ENCODE measurements at places on chromosomes 7 and 10.

- DNase-seq: no peak
Measured at GRCh38 chr7:71239586-71240268, 107.8 kb downstream of the GALNT17 start.

DNA sequence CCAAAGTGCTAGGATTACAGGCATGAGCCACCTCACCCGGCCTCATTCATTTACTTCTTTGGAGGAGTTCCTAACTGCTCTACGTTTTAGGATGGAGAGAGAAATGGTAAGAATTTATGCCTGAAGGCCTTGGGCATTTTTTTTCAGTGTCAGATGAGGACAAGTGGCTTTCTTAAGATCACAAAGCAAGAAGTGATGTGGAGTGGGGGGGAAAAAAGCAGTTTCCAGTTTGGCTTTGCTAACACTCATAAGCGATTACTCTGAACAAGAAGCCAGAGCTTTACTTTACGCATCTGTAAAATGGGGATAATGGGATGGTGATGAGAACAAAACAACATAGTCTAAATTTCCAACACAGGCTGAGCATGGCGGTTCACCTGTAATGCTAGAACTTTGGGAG is 2.6 kb upstream of the PPIA start:
- no peak for DNase-seq

DNA sequence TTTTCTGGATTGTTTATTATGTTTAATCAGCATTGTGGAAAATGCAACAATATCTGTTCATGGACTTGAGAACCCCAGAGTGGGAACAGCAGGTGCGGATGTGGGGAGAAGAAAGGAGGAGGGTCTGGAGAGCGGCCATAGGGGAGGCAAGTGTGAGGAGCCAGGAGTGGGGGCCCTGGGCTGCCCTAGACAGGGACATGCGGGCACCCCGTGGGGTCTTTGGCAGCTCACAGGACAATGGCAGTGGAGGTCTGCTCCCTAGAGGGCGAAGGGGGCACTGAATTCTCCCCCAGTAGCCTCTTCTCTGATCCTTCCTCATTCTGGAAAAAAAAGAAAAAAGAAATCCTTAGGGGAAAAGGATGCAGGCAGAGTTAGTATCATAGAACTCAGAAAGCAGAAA is 8.9 kb downstream of the TMEM176B start:
- no peak for DNase-seq

DNA sequence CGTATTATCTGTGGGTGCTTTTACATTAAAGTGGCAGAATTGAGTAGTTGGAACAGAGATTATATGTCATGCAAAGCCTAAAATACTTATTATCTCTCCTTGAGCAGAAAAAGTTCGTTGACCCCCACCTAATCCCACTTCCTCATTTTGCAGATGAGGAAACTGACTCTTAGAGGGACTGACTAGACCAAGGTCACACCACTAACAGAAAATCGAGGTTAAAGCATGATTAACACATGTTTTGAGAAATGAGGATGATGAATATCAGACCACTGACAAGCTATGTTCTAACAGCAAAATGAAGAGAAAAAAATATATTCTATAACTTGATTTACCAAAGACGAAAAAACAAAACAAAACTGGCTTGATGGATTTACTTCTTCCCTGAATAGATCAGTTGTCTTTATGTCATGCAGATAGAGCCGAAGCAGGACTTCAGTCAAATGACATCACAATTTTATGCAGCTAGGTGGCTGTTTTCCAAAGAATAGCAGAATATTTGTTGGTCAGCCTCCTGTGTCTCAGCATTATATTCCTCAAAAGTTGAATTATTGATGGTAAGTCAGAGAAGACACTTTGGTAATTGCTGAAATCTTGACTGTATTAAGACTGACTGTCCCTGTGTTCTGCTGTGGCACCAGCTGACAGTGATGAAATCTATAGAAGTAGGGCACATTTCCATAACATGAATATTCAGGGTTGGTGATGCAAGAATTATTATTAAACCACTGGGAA is 24.2 kb upstream of the SMIM30 start:
- no peak for DNase-seq

GRCh38 chr10:3169673-3170072 is 2.9 kb downstream of the PITRM1 start:
- no peak for DNase-seq

DNA sequence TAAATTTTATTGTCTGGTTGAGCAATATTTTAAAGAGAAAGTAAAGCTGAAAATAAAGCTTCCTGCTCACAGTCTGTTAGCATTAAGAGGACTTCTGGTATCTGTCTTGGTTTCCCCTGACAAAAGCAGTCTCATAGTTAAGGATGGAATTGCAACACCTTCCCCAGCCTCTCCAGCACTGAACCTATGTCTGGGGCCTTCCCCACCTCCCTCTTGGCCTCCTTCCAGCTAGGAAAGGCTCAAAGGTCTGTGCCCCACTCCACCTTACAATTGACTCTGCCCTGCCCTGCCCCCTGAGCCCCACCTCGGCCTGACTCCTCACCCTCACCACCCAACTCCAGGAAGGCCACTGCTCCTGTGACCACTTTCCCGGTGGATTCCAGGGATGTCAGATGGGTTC is 33.2 kb downstream of the COL17A1 start:
- no peak for DNase-seq

DNA sequence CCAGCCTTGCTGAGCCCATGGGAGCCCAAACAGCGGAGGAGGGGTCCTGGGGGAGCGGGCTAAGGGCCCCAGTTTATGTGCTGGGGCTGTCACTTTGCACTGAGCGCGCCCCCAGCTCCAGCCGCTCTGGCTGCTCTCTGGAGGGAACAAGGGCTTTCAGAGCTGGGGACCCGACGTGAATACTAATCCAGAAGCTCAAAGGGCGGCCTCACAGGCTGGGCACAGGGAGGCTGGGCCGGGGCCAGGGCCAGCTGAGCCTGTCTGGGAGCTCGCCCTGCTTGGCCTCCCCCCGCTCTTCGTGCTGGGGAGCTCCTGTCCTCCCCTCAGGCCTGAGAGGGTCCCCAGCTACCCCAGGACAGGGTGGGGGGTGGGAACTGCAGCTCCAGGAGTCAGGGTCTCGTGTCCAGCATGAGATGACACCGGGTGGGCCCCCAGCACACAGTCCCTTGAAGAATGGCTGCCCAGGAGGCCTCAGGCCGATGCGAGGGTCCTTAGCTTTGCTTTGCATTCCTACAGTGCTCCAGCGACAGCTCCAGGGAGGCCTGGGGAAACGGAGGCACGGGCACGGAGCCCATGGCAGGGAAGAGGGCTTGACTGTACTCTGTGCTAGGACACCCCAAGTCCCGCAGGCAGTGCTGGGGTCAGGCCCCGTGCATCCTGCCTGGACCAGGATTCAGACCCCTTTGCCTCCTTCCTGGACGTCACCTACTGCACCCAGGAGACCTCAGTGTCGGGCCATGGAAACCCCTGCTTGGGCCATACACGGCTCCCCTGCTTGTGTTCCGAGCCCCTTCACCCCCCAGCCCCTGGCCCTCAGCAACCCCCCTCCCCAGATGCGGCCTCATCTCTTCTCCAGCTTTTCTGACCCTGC is 5.8 kb upstream of the AMZ1 start:
- DNase-seq: no peak

DNA sequence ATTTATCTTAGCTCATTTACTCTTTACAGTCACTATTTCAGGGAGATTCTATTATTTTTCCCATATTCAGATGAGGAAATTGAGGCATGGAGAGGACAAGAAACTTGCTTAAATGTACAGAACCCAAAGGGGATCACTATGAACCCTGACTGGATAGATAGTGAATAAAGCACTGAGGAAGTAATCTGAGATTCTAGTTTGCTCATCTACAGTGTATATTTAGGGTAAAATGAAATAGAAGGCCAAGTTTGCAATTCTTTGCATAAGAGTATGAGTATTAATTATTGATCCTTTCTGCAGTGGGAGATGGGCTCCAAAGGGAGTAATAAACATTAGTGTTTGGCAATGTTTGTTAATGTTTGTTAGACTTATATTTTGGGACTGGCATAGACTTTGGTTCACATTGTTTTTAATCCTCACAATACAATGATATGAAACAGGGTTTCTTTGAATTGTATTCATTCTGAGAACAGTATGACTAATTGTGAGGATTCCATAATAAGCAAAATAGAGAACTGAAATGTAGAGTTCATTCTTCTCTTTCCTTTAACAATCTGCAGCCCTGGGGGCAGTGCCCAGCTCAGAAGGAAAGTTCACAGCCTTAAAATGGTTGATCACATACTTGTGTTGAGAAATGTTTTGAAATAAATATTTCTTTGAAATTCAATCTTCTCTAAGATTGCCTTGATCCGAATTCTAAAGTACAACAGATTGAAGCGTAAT is 131.0 kb upstream of the ZNF804B start:
- DNase-seq: no peak

DNA sequence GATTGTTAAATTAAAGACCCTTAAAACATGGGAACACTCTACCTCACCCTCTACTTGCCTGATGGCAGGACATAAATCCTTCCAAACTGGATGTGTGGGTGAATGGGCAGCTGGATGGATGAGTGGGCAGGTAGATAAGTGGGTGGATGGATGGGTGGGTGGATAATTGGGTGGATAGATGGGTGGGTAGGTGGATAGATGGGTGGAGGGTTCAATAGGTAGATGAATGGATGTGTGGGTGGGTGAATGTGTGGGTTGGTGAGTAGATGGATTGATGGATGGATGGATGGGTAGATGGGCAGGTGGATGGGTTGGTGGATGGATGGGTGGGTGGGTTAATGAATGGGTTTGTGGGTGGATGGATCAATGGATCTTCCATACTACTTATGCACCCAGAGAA is 18.9 kb upstream of the FFAR4 start:
- no peak for DNase-seq

GRCh38 chr7:123410273-123410904 is 124.0 kb downstream of the IQUB start:
- DNase-seq: no peak

DNA sequence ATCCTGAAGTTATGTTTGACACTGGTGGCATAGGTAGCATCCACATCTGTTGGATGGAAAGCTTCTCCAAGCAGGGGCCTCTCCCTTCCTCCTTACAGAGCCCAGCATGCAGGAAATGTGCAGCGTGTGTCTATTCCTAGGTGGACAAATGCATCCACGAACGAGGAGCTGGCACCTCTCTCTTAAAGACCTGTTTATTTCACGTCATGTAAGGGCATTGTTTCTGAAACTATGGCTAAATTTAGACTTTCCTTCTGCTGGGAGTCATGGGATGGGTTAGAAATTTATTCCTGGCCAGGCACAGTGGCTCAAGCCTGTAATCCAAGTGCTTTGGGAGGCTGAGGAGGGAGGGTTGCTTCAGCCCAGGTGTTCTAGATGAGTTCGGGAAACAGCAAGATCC is 208.4 kb upstream of the SVIL start:
- DNase-seq: no peak

DNA sequence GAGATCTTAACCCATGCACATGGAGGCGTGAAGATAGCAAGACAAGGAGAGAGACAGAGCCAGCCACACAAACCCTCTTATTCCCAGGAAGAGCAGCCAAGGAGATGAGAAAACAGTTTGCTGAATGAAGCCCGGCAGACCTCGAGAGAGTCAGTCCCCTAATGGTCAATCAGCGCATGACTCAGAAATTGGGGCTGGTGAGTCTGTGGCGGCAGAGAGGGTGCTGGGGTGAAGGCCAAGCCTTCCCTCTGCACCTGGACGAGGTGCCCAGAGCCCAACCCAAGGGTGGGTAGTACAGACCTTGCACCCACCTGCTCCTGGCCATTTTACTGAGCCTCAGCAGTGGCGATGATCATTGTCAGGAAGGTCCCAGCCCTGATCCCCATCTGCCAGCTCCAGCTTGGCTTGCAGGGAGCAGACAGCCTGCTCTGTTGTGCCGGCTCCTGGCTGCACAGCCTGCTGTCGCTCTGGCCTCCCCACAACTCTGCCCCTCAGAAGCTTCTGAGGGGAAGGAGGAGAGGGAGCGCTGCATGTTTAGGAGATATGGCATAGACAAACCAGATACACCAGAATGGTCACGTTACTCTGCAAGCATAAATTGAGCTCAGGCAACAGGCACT is 256.6 kb downstream of the RPS24 start:
- no peak for DNase-seq

DNA sequence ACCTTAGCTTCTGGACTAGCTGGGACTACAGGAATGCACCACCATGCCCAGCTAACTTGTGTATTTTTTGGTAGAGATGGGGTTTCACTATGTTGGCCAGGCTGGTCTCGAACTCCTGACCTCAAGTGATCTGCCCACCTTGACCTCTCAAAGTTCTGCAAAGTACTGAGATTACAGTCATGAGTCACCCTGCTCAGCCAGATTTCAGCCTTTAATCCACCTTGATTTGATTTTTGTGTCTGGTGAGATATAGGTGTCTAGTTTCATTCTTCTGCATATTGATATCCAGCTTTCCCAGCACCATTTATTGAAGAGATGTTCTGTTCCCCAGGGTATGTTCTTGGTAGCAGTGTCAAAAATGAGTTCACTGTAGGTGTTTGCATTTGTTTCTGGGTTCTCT is 20.1 kb upstream of the CYP3A7 start:
- DNase-seq: no peak

DNA sequence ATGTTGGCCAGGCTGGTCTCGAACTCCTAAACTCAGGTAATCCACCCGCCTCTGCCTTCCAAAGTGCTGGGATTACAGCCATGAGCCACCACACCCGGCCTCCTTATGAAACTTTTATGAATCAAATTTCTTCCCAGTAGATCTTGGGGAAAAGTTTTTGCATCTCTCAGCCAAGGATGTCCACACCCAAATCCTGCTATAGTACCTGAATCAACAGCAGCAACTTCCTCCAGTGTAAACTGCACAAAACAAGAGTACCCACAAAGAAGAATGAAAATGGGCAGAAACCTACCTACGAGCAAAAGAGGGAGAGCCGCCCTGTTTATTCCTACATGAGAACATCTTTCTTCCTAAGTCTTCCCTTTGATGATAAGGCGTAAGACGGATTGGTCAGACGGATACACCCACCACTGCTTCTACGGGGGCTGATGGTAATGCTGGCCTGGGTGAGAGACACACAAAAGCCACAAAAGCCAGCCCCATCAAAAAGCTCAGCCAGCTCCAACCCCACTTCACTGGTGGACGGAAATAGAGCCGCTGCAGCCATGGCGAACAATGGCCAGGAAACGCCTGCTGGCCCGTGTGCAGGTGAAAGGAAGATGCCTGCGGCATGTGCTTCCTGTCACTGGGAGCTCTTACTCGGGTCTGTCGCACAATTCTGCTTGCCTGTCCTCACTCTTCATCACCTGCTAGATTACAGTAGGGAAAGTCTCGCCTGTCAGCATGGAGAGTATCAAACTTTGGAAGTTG is 10.4 kb downstream of the JCAD start:
- no peak for DNase-seq

- peak; percentile 36 for DNase-seq
Measured at GRCh38 chr10:11986593-11987216, 55.9 kb downstream of the UPF2 start.

- no peak for DNase-seq
Measured at GRCh38 chr7:16753932-16754855, 639 bp downstream of the TSPAN13 start.

GRCh38 chr7:31023877-31024276 is 28.2 kb upstream of the ADCYAP1R1 start:
- DNase-seq: no peak

Data from stimulated activated CD4-positive, alpha-beta T cell treated with anti-CD3 and anti-CD28 coated beads, Interleukin-1b, Interleukin-23, amount 100 ng/mL, for 1 hour (primary cell).